T-helper 9 cell (primary cell): ENCODE measurements at places on chromosomes 4 and X.

DNA sequence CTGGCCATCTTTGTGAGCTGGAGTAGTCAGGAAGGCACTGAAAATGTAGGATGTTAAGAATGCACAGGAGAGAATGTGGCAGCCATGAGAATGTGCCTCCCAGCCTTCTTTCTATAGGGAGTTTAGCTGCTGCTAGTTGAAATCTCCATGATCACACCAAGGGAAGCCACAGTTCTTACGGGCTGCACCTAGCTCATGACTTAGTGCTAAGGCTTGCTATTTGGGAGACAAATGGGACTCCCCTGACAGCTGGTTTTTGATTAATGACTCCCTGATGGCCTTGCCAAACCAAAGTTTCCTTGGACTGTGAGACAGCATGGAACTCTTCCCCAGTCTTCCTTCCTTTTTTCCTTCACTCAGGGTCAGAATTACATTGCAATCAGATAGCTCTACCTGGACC, 9.2 kb downstream of the CTSO start:
- DNase-seq, result no peak

GRCh38 chr4:36285784-36286480, 4.5 kb downstream of the DTHD1 start:
- peak; percentile 17 for DNase-seq

DNA sequence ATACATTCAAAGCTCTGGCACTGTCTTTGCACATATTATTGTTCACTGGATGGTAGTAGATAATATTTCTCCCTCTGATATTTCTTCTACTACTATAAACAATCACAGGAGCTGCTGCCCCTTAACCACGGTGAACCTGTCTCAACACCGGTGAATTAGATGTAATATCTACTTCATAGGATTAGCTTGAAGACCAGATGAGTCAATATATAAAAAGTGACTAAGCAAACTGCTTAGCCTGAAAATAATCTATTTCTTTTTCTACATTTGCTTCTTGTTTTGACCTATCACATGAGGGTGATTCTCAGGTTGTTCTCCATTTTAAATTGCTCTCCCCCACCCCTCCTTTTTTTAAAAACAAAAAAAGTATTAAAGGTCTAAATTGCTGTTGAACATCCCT, 645.5 kb downstream of the ANKRD50 start:
- DNase-seq, result no peak

GRCh38 chr4:63556332-63556731, 852.9 kb downstream of the TECRL start:
- DNase-seq, result no peak

GRCh38 chr4:62194342-62194741, 994.2 kb downstream of the ADGRL3 start:
- no peak for DNase-seq

GRCh38 chr4:27218013-27218412, 357.4 kb downstream of the STIM2 start:
- no peak for DNase-seq

DNA sequence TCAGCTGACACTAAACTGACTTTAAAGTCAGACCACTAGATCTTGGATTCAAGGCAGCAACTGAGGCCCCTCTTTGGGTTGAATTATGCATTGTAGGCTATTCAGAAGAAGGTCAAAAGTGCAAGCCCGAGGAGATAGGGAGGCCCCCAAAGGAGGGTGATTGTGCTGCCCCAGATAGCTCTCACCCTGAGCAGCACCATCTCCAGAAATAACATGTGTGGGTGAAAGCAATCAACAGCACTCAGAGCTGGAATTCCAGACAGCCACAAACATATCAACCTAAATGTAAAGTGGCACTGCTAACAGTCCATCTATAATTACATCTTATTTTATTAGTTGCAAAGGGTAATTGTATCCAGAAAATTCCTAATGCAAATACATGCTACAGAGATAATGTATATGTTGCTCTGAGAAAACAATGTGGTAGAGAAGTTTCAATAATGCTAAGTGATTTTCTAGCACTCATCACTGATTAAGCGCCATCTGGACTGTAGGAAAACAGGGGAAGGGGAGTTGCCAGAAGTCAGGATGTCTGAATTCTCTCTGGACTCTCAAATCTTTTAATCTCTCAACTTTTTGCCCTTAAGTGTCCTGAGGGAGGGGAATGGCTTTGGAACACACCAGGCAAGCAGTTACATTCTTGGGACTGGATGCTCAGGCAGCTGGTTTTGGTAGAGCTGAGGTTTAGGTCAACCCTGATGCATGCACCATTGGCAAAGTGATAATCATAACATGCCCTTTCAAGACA, 61.8 kb upstream of the SFRP2 start:
- no peak for DNase-seq

DNA sequence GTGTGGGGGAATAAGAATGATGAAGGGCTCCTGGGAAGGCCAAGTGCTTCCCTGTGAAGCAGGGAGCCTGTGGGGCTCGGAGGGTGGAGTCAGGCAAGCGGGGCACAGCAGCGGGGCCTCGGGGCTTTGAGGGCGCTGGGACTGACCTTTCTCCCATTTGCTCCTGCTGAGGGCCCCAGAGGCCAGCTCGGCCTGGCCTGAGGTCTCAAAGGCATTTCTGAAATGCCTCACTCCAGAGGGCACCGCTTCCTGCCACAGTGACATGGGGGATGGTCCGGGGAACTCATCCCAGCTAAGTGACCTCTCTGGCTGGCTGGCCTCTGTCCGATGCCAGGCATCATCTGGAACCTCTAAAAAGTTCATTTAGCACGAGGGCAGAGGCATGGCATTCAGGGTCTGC, 98.8 kb upstream of the STX18 start:
- no peak for DNase-seq

GRCh38 chrX:20352935-20353336, 86.2 kb upstream of the RPS6KA3 start:
- DNase-seq, result no peak

GRCh38 chr4:86484241-86484640, 109.9 kb upstream of the PTPN13 start:
- no peak for DNase-seq

GRCh38 chrX:118726887-118727685, at the start of gene IL13RA1:
Gene IL13RA1, plus strand, starts transcription at chrX:118727606. Its CDS starts 33 bp downstream, at chrX:118727639.
- DNase-seq, result no peak

DNA sequence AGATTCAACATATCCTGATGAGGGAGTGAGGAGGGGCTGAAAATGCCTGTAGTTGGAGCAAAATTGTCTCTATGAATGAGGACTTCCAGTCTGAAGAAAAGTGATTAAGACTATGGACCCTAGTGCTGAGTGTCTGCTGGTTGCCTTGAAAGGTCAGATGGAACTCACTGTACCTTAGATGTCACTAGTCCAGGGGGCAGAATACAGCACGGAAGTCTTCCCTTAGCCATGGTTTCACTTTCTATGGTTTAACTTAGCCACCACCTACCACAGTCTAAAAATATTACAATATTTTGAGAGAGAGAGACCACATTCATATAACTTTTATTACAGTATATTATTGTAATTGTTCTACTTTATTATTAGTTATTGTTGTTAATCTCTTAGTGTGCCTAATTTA, 223.1 kb downstream of the FMR1NB start:
- DNase-seq, result no peak

DNA sequence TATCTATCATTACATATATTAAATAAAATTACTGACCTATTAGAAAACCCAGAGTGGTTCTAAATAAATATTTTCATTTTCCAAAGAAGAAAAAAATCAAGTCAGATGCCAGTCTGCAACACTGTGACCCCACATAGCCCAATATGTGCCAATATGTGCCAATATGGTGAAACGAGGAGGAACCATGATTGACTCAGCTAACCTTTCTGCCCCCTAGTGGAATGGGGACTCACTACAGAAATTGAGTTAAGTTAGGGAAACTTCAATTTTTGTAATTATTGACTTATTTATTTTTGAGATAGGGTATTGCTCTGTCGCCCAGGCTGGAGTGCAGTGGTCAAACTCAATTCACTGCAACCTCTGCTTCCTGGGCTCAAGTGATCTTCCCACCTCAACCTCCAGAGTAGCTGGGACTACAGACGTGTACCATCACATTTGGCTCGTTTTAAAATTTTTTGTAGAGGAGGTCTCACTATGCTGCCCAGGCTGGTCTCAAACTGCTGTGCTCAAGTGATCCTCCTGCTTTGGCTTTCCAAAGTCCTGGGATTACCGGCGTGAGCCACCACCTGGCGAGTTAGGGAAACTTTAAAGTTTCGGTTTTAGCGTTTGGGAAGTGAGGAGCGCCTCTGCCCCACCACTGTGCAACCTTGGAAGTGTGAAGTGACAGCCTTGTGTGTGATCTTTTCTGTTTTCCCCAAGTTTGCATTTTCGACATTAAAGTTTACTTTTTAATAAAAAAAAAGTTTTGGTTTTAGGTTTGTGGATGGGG, 116.8 kb upstream of the SHISA3 start:
- no peak for DNase-seq

DNA sequence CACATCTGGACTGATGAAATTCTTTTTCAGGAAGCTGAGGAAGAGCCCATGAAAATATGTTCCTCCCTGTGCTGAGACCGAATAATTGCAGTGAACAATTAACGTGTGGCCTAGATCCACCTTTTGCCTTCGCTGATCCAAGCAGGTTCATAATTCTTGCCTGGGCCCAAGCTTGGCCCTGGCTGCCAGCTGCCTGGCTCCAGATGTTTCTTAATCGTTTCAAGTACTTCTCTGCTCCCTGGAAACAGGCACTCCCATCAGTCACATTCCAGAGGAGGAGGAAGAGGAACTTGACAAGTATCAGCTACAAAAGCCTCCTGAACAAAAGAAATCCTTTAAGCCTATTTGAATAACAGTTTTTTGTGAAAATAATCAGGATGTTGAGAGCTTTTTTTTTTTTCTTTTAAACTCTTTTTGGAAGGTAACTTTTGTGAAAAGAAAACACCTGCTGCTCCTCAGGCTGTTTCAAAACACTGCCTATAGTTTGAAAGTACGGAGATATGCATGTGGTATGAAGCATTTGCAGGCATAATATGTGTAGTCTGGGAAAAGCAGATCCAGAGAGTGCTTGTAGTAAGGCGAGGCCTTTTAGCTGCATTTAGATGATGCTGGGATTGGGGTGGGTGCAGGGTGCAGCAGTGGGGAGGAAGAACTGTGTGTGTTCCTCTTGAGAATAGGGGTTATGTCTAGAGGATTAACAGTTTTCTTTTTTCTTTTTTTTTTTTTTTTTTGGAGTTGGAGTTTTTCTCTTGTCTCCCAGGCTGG, 154.4 kb downstream of the PTTG2 start:
- no peak for DNase-seq

- DNase-seq, result no peak
Measured at GRCh38 chr4:75637176-75637575, 6.8 kb upstream of the CDKL2 start.

DNA sequence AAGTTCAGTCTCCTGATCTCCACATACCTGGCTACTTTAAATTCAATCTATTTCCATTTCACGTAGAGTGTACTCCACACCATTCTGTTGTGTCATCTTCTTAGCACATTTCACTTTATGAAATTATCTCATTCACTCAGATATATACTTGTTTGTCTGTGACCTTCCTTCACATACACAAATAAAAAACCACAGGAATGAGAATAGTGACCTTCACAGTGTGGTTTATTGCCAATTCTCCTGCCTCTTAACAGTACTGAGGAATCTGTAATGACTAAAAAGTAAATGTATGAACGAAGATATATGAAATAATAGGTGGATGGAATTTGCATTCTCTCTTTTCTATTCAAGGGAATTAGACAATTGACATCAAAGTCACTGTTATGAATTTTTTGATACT, 183.9 kb upstream of the PCDH7 start:
- DNase-seq, result no peak

- DNase-seq, result no peak
Measured at GRCh38 chrX:133670383-133670782, 255.1 kb upstream of the GPC4 start.

- no peak for DNase-seq
Measured at GRCh38 chrX:136032370-136032769, 47.1 kb downstream of the SLC9A6 start.

GRCh38 chr4:55437356-55437796, 41.6 kb downstream of the TMEM165 start:
- DNase-seq, result no peak

GRCh38 chr4:1231637-1232360, 17.1 kb downstream of the CTBP1 start:
- no peak for DNase-seq

DNA sequence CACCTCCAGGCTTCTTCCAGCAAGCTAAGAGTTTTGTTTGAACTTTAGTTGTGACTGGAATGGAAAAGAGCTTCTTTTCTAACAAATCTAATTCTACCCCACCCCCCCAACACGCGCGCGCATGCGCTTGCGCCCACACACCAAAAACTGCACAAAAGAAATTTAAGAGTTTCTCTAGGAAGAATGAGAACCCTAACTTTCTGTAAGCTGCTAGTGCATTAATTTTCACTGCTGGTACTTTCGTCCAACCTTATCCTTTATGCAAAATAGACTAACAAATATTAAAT, 9.0 kb upstream of the INTU start:
- no peak for DNase-seq

DNA sequence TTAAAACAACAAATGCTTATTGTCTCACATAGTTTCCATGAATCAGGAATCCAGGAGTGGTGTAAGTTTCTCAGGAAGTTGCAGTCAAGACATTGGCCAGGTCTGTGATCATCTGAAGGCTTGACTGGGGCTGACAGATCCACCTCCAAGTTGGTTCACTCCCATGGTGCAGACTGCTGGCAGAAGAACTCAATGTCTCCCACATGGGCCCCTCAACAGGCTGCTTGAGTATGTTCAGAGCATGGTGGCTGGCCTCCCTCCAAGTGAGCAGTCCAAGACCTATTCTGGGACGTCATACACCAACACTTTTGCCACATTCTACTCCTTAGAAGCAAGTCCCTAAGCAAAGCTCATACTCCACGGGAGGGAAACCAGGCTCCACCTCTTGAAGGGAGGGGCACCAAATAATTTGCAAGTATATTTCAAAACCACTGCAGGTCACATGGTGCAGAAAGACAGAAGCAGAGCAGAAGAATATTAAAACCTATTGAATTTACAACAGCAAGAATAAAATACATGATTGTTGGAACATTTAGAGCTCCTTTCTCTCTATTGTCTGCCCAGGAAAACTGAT, 35.3 kb downstream of the LGI2 start:
- DNase-seq, result no peak

- no peak for DNase-seq
Measured at GRCh38 chrX:13254076-13254785, 65.6 kb downstream of the ATXN3L start.

DNA sequence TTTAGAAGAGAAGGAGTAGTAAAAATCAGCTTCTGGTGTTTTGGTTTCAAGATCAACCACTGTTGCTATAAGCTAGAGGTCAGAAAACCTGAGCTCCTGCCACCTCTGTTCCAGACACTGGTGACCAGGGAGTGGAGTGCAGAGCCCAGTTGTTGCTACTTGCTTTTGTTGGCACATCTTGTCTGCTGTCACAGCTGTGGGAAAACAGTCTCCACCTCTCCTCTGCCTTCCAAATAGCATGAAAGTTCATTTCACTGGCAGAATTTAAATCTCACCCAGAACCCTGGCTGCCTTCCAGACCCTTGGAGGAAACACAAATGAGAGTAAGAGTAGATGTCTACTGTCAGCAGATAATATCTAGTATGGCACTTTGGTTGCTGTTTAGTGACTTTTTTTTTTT, 297.5 kb upstream of the KLF3 start:
- no peak for DNase-seq

DNA sequence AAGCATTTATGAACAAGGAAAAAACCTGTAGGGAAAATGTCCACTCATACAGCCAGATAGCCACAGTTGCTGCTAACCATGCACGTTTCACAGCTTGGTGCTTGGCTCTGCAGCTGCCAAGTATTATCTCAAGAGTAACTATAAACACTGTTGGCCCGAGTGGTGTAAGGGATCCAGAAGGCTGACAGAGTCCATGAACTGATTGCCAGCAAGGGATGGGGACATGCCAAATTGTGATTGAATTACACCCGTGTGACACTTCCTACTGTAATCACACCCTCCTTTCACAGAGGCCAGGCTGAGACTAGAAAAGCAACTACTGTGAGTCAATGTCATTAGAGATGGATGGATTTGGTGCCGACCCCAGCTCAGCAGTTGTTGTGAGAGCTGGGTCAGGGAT, 223.9 kb upstream of the ANKRD50 start:
- no peak for DNase-seq
